ENCODE measurements at places on chromosomes 11 and 22.

GRCh38 chr22:50600538-50600937 is at the start of gene MAPK8IP2:
TSS of gene MAPK8IP2 (plus strand) at chr22:50600793. CDS start at chr22:50600819, 26 bp downstream.
- DNase-seq = peak; percentile 58

DNA sequence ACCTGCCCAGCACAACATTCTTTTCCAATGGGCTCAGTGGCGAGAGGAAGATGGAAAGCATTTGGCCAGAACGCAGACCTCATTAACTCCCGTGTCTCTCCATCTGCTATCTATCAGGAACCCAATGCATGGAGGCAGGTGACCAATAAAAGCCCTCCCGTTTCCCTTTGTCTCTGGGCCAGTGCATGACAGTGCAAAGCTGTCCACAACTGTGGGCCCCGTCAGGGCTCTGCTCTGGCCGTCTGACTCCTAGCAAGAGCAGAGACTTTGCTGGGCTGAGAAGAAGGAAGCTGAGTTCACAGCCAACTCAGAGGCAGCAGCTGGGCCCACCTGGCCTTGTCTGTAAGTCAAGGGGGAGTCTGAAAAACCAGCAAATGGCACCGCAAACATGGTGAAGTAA is 177.8 kb downstream of the TENM4 start:
- DNase-seq = no peak

GRCh38 chr11:8532475-8532874 is 61.6 kb downstream of the STK33 start:
- DNase-seq = no peak

GRCh38 chr22:28222976-28223745 is 304.1 kb upstream of the PITPNB start:
- no peak for DNase-seq

Measured in NCI-H446 (cell line).